ENCODE measurements at places on chromosomes 3 and 15. TPM values are rescaled to one million over a fixed set of nuclear protein-coding genes. Genes with fewer than 3 reads are reported as not detected.

FMN1 gene
- total RNA-seq, result 0.16 TPM

SELENOS gene
- 148 TPM for total RNA-seq

CHRD gene
- 0.29 TPM for total RNA-seq

NISCH gene
- total RNA-seq, result 13.8 TPM

SLC22A13 gene
- not detected for total RNA-seq

ROBO1 gene
- total RNA-seq, result 15.9 TPM

RHCG gene
- 33.0 TPM for total RNA-seq

PLSCR2 gene
- not detected for total RNA-seq

FAM98B gene
- 4.9 TPM for total RNA-seq

CAMK2N2 gene
- total RNA-seq, result 1.3 TPM

FETUB gene
- 0.26 TPM for total RNA-seq

TRH gene
- not detected for total RNA-seq

RPL15 gene
- total RNA-seq, result 2,840 TPM

KIF15 gene
- total RNA-seq, result 12.3 TPM

PIGB gene
- total RNA-seq, result 15.9 TPM

TLR9 gene
- total RNA-seq, result not detected

DZIP1L gene
- 6.5 TPM for total RNA-seq

LRRC2 gene
- total RNA-seq, result not detected

LMAN1L gene
- not detected for total RNA-seq

EXD1 gene
- not detected for total RNA-seq

EPHA6 gene
- not detected for total RNA-seq

SYNPR gene
- total RNA-seq, result not detected

CACNA2D3 gene
- total RNA-seq, result not detected

EFL1 gene
- total RNA-seq, result 25.2 TPM

PDHB gene
- total RNA-seq, result 68.2 TPM

PLOD2 gene
- 135 TPM for total RNA-seq

TAGLN3 gene
- total RNA-seq, result 0.46 TPM

ISLR gene
- total RNA-seq, result 0.14 TPM

TGM4 gene
- not detected for total RNA-seq

GRK7 gene
- total RNA-seq, result not detected

ATP8B4 gene
- 1.1 TPM for total RNA-seq

ZNF385D gene
- not detected for total RNA-seq

IFT57 gene
- 48.1 TPM for total RNA-seq

USP50 gene
- total RNA-seq, result not detected

RBP2 gene
- not detected for total RNA-seq

KCNMB3 gene
- 1.3 TPM for total RNA-seq

All from A549 treated with RU486 at 1 μM for 4 hours (cell line).